Naive thymus-derived CD8-positive, alpha-beta T cell (primary cell): ENCODE measurements at places on chromosomes 7 and 10.

GRCh38 chr10:70761031-70761601, 24.1 kb downstream of the TBATA start:
- DNase-seq: no peak

GRCh38 chr10:62618576-62619412, 185.7 kb upstream of the ADO start:
- DNase-seq: no peak

DNA sequence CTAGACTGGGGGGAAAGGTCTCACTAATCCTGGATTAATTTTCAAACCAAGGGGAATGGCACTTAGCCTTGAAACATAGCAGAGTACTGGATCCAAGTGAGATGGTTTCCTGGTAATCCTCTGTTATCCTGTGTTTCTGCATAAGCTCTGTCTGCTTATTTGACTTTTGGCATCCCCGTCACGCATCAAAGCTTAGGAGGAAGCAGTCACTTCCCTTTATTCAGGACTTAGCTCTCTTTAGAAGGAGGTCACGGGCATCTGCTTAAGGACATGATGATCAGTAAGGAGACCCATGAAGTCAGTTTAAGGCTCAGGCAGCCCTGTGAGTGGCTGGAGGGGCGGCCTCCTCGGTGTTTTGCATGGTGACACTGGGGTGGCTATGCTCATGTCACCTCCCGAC, 30.0 kb downstream of the TSPAN15 start:
- DNase-seq: no peak

DNA sequence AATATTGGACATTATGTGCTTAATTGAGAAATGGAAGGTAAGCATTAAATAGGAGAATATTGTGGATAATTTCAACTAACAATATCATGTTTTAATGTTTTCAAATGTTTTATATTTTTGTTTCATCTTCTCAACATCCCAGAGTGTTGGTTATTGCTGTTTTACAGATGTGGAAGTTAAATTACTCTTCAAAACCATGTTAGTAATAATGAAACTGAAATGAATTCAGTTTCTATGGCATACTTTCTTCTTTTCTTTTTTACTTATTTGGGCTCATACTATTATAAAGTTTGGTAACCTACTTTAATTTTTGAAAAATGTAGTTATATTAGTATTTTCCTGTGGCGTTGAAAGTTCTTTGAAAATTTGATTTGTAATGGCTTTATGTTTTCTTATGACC, 4.2 kb downstream of the GLRX3 start:
- no peak for DNase-seq

DNA sequence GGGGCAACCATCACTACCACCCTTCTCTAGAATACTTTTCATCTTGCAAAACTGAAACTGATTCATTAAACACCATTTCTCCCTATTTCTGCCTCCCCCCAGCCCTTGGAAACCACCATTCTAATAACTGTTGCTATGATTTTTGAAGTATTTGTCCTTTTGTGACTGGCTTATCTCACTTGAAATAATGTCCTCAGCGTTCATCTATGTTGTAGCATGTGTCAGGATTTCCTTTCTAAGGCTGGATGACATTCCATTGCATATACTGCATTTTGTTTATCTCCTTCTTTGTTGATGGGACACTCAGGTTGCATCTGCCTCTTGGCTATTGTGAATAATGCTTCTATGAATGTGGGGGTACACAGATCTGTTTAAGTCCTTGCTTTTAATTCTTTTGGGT, 327.6 kb upstream of the ZNF32 start:
- no peak for DNase-seq

DNA sequence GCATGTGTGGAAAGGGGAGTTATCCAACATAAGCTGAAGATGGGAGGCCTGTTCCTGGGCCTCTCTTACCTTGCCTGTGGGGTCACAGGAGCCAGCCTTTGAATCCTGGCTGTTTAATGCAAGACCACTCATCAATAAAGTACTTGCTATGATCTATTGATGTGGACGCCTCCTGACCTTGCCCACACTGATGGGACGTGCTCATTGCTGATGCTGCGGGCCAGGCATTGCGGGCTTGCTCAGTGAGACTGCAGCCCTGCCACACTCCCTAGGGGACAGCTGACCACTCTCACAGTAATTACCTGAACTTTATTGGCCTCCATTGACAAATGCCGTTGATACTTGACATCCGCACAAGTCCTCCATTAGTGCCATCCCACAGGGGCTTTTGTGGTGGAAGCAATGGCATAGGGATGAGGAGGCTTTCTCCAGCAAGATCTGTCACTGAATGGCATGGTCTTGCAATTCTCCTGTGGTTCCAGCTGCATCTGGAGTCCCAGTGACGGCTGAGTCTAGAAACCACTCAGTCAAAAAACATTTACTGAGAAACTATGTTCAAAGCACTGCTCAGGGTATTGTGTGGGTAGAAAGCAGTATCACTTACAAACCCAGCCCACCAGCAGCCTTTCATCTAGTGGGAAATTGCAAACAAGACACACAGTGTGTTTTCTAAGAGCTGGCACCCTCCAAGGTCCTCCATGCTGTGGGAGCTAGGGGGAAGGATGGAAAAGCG, 135.1 kb upstream of the YAE1 start:
- DNase-seq: no peak

DNA sequence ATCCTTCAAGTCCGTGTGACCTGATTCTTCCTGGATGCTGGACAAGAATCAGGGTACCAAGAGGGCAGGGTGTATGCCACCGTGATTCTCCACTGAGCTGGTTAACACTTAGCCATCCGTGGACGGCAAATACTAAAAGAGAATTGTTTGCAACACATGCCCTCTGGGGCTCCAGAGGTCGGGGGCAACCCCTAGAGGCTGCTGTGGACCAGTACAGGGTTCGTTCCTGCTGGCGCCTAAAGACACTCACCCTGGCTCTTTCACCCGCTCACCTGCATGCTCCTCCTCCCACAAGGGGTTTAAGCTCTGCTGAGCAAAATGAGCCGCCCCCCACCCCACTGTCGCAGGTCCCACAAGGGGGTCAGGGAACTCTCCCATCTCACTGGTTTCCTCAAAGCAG, 148.7 kb upstream of the ITGB1 start:
- DNase-seq: no peak

DNA sequence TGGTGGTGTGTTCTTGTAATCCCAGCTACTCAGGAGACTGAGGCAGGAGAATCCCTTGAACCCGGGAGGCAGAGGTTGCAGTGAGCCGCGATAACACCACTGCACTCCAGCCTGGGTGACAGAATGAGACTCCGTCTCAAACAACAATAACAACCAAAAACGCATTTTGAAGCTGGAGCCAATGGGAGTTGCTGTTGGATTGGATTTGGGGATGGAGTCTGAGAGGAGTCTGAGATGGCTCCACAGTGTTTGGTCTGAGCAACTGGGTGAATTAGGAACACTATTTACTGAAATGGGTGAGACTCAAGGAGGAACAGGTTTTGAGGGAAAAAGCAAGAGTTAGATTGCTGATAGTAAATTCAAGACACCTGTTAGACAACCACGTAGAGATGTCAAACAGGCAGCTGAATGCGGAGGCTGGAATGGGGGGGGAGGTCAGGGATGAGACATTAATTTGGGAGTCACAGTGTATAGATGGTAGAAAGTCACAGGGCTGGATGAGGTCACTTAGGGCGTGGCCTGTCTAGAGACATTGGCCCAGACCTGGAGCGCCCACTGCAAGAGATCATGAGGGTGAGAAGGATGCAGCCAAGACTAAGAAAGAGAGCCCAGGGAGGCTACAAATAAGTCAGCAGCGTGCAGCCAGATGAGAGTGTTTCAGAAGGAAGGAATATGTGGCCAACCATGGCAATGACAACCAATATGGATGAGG, 56.4 kb downstream of the CYCS start:
- no peak for DNase-seq

DNA sequence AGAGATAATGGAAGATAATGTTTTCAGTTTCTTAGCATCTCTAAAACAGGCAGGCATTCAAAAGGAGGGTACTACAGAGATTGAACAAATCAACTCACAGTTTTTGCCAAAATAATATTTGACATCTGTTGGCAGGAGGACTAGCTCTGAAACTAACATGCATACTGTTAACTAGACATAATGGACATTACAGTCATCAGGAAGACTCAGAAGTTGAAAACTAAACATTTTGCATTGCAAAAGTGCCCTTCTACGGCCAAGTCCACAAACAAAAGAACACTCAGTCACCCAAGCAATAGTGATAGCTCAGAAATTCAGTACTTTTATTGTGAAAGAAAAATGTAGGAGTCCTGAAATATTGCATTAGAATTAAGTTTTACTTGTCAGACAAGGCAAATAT, 399.0 kb downstream of the HGF start:
- DNase-seq: no peak

GRCh38 chr10:117441812-117442443, 66.7 kb upstream of the PDZD8 start:
- DNase-seq: no peak

GRCh38 chr7:105020926-105021325, 6.9 kb downstream of the KMT2E start:
- no peak for DNase-seq

DNA sequence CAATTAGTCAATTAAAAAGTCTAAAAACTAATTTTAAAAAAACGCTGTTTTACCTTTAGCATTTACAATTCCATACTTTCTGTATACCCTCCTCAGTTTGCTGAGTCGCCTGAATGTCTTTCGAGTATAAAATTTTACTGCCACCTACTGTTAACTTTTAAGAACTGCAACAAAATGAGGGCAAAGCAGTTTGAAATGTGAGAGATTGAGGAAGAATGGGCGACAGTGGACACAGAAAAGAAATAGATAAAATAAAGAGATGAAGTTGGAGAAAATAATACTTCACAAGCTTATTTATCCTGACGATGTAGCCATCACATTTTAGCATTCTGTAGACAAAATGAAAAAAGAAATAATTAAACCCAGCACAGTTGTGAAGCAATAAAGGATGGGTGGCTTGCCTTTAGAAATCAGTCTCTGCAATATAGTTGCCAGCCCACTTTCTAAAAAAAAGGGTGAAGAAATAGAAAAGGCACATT, 110.8 kb upstream of the PTN start:
- DNase-seq: no peak

DNA sequence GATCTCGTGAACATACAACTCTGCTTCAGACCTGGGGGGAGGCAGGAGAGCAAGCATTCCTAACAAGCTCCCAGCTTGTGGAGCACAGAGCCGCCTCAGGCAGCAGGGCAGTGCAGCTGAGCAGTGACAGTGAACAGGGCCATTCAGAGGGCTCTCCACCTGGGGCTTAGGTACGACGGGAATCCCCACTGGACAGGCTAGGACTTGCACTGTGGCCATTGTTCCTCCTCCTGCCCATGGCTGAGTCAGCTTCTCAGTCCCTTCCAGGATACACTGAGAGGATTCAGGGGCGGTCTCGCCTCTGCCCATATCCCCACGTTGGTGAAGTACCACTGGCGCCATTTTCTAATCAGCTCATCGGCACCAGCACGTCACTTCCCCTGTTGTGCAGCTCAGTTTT, 71.1 kb downstream of the FIGNL1 start:
- DNase-seq: no peak

- no peak for DNase-seq
Observed at GRCh38 chr10:33828592-33828991, 494.1 kb upstream of the NRP1 start.

DNA sequence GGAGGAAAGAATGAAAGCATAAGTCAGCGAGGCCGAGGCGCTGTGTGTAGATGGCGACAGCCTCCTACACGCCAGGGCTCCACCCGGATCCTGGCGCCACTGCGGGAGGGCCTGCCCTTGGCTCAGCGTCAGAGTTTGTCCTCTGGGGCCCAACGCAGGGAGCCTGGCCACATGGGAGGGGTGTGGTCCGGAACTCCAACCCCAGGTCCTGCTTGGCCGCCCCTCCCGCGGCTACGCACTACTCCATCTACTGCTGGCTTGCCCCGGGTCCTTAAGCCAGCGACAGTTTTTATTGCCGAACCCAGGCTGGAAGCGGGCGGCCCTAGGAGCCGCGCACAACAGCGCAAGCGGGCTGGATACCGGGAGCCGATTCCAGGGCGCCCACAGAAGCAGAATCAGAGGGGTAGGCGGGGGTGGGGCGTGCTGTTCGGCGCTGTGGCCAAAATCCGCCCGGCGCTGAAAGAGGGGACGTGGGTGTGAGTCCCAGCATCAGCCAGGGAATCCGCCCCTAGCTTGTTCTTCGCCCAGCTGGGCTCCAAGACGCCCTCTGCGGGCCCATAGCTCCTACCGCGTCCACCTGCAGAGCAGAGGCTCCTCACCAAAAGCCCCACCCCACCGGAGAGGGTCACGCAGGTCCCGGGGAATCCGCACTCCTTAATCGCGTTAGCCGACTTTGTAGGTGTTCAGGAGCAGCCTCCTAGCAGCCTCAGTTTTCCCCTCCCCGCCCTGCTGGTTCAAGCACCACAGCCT, 4.5 kb downstream of the KAZALD1 start:
- no peak for DNase-seq

GRCh38 chr7:132207211-132207610, 369.1 kb downstream of the PLXNA4 start:
- DNase-seq: no peak
